GM20000 (cell line): ENCODE measurements at places on chromosomes 5 and 9.

DNA sequence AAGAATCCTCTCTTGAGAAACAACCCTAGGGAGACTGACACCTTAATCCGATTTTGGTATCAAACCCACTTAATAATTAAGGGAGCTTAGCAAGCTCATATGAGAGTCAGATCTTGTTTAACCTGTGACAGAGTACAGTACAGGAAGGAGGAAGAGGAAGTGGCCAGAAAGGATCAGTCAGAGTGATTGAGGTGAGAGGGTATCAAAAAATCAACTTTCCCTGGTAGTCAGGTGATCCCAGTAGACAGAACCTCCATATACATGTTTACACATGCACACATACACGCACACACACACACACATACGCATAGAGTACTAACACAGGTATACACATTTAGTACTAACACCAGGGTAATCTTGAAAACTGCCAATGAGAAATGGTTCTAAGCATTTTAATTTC lies 56.8 kb downstream of the GLIS3 start:
- no peak for DNase-seq

GRCh38 chr5:135944967-135945560 lies 9.7 kb downstream of the LECT2 start:
- DNase-seq: peak; percentile 39

GRCh38 chr5:6856653-6857052 lies 143.4 kb downstream of the TENT4A start:
- no peak for DNase-seq

- DNase-seq: no peak
These were observed 35.0 kb downstream of the GALNT12 start for GRCh38 chr9:98842510-98842909.

- no peak for DNase-seq
These were observed 39.9 kb downstream of the CRB2 start for GRCh38 chr9:123395689-123396511.

DNA sequence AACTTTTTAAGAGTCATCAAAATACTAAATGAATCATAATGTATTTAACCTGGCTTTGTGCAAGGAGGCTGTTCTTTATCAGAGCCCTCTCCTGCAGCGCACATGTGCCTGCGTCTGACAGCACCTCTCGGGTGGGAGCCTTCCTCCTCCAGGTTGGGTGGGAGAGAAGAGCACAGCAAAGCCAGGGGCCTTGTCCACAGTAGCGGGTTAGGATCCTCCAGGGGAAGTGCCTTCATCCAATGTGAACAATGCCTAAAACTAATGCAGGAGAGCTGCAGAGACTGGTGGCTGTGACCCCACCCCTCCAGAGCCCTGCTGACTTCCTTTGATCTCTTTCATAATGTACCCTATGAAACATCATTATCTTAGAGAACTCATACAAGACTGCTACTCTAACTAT lies 10.2 kb downstream of the UBE2QL1 start:
- no peak for DNase-seq

DNA sequence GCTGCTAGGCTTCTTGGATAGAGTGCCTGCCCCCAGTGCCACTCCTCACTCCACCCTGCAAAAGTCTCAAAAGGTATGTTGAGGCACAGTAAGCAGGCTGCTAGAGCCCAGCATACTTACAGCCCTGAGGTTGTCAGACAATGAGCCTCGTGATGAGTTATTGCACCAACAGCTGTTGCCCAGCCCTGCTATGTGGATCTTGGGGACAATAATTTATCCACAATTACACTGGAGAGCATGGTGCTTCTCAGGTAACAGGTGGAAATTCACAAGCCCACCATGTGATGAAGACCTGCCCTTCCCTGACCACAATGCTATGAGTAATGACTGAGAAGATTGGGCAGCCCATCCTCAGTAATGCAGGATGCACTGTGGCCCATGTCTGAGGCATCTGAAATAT lies 36.5 kb downstream of the KCNIP1 start:
- no peak for DNase-seq

DNA sequence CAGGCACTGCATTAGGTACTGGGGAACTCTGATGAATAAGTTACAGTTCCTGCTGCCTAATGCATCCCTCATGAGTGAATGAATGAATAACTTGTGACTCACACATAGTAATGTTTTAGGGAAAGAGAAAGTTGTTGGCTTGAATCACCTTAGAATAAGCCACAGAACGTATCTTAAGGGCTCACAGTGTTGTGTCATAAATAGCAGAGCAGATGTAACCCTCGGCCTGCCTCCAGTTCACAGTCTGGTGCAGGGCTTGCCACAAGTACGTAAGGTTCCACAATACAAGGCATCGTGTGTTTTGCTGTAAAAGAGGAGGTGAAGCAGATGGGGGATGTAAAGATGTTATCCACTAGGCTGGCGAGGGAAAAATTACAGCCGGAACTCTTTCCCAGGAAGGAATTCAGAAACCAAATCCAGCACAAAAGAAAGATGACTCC lies 218.7 kb downstream of the TRPM3 start:
- no peak for DNase-seq

GRCh38 chr5:162683284-162683683 lies 615.7 kb downstream of the GABRG2 start:
- DNase-seq: no peak

GRCh38 chr9:35254237-35254636 lies 92.4 kb downstream of the UNC13B start:
- DNase-seq: no peak

DNA sequence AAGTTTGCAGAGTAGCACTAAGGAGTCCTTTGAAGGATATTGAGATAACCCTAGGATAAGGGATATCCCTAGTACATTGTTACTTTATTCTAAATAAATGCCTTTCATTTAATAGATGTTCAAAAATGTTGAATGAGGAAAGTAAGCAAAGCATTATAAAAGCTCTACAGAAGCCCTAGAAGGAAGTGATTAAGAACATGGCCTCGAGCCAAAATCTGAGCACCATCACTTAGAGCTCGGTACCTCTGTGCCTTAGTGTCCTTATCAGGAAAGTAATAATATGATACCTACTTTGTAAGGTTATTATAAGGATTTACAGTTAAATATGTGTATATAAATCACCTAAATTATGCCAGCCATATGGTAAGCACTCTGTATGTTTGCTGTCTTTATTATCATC lies 242.6 kb downstream of the KIAA0825 start:
- DNase-seq: no peak

GRCh38 chr5:75460942-75461610 lies 50.4 kb downstream of the CERT1 start:
- peak; percentile 14 for DNase-seq

GRCh38 chr5:150146862-150147601 lies 8.6 kb downstream of the PDGFRB start:
- no peak for DNase-seq

DNA sequence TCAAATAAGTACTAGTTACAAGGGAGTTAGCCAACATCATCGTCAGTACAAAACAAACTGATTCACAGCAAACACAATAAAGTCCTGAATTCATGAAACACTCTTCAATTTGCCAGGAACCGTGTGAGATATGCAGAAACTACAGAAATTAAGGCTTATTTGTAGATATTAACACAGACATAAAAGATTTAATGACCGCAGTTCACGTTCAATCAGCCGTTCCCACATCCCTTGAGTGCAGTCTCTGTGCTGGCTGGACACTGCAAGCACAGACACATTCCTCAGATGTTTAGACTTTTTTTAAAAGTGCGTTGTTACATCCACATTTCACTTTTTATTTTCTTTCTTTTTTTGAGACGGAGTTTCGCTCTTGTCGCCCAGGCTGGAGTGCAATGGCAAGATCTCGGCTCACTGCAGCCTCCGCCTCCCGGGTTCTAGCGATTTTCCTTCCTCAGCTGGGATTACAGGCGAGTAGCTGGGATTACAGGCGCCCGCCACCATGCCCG lies 566 bp upstream of the CEP78 start:
- DNase-seq: no peak

DNA sequence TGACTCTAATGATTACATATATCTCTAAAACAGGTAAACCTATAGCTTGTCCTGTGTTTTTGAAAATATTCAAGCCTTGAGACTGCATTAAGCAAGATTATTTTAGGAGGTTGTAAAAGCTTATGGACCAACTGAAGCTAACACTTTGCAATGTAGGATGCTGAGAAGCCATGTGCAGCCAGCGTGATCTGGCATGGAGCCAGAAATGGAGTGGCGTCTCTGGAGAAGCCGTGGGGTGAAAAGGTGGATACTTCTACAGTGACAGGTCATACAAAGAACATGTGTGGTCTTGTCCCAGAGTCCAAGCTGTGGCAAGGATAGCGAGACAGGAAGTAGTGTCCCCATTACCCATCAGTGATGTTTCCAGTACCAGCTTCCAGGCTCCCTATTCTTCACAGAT lies 100.8 kb upstream of the CD180 start:
- no peak for DNase-seq

- no peak for DNase-seq
These were observed 17.9 kb upstream of the ZSWIM6 start for GRCh38 chr5:61313960-61314681.

DNA sequence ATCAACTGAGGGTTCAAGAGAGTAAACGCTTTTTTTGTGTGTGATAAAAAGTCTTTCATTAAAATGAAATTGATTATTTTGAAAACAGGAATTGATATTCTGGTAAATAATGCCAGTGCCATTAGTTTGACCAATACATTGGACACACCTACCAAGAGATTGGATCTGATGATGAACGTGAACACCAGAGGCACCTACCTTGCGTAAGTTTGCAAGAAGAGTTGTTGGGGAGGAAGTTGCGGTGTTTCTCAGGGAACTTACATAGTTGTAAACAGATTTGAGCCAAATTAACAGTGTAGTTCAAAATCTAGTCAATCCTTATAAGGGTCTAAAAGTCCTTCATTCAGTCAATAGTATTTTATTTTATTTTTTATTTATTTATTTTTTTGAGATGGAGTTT lies 28.9 kb downstream of the HSDL2 start:
- no peak for DNase-seq

- DNase-seq: no peak
These were observed 378.3 kb downstream of the MTRR start for GRCh38 chr5:8247049-8247899.

GRCh38 chr5:135155616-135156214 lies 121.7 kb upstream of the PITX1 start:
- DNase-seq: no peak

DNA sequence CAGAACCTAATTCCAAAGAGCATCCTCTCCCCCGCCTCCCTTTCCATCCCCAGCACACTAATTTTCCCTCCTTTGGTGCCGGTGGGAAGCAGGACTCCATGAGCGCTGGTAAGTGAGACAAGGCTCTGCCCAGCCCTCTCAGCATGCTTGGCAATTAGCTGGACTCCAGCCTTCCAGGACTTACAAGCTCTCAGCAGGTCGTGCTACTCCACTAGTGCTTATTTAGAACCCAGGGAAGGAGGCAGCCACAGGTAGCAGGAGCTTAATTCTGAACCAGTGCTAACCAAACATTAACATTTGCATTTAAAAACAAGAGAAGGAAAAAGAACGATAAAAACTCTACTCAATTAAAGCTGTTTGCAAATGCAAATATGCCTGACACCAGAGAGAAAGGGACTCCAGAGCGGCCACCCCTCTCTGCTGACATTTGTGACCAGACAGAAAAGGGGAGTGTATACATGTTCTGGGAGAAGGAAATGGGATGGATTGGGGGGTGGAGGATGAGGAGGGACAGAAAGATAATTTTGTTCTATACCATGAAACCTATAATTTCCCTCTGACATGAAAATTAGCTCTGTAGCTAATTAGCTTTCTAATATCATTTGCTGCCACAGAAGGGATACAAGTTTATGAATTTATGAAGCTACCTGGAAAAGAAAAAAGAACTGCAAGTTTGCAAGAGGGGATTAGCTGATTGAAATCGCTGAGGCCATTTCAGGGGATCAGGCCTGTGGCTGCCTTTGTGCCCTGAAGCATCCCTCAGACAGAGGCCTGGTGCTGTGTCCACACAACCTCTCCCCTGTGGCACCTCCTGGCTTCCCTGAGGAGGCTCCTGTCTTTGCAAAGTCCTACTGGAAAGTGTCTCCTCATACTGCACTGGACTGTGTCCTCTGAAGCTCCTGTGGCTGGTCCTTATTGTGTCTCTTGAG lies 266.3 kb downstream of the SEC61B start:
- DNase-seq: no peak

- no peak for DNase-seq
These were observed 67.7 kb downstream of the TENT4A start for GRCh38 chr5:6780802-6781391.

DNA sequence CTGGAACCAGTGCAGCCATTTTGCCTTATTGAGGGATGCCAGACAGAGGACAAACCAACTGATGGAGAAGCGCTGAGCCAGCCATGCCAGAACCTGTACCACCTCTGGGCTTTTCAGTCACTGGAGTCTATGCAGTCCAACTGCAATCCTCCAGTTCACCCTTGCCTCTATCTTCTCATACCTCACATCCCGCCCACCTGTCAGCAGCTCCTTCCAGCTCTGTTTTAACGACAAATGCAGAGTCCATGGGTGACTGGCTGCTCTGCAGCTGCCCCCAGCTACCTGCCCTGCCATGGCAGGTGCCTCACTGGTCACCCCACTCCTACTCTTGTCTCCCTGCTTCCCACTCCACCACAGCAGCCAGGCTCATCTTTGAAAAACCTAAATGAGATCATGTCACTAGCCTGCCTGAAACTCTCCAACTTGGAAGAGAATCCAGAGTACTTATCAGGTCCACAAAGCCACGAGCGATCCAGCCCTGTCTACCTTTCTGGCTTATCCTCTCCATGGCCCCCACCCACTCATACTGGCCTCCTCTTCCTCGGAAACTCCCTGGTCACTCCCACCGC lies 14.0 kb upstream of the ACSL6 start:
- DNase-seq: peak; percentile 1

- no peak for DNase-seq
These were observed 5.9 kb upstream of the LRRC14B start for GRCh38 chr5:185095-186070.

GRCh38 chr5:168989731-168990505 lies 311.0 kb downstream of the SLIT3 start:
- DNase-seq: no peak

DNA sequence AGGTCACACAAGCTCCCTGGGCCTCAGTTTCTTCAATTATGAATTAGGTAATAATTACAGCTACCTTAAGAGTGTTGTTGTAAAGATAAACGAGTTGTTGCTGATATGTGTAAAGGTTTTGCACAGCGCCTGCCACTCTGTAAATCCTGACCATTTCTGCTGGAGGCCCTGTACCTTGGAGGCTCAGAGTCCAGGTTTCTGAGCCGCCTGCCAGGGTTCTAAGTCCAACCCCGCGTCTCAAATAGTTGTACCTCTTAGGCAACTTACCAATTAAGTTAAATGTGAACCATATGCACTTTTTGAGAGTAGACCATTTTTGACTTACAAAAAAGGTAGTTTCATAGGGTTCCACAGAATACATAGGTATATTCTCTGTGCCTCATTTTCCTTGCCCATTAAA lies 156.8 kb upstream of the KLF9 start:
- DNase-seq: no peak

DNA sequence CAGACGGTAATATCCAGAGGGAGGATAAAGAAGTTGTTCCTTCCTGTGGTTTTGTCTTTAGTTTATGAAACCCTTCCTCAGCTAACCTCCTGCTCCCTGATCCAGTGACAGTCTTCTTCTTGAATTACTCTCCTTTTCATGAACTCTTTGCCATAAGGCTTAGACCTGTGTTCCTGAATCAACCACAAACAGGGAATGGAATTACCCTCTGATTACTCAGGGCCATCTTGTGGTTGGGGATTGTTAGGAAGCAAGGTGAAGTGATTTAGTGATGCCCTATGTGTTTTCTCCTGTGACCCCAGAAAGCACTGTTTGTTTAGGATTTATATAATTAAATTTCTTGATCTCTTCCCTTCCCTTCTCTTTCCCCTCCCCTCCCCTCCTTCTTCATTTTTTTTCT lies 409.1 kb downstream of the TAF11L14 start:
- no peak for DNase-seq
